Activated T-cell treated with anti-CD3 and anti-CD28 coated beads, Interleukin-2, amount 50 U/mL, for 72 hours (primary cell): ENCODE measurements at places on chromosomes 2 and 18.
A peak's percentile ranks its signal among the peaks of the same experiment; 100 is the strongest.

GRCh38 chr2:98753801-98754200 is 22.9 kb upstream of the MGAT4A start:
- no peaks in the 10 kb centered on the region for H3K27me3 ChIP-seq
- no peak for DNase-seq
- peaks cover 26% of the 10 kb centered on the region for H3K4me1 ChIP-seq
- H3K27ac ChIP-seq, result no peak overlapping the region

GRCh38 chr2:54015798-54016699 is 45.3 kb upstream of the PSME4 start:
- H3K4me1 ChIP-seq, result peaks cover 26% of the 10 kb centered on the region
- H3K27me3 ChIP-seq, result no peaks in the 10 kb centered on the region
- no peak overlapping the region for H3K4me3 ChIP-seq
- DNase-seq, result no peak
- H3K27ac ChIP-seq, result no peak overlapping the region

DNA sequence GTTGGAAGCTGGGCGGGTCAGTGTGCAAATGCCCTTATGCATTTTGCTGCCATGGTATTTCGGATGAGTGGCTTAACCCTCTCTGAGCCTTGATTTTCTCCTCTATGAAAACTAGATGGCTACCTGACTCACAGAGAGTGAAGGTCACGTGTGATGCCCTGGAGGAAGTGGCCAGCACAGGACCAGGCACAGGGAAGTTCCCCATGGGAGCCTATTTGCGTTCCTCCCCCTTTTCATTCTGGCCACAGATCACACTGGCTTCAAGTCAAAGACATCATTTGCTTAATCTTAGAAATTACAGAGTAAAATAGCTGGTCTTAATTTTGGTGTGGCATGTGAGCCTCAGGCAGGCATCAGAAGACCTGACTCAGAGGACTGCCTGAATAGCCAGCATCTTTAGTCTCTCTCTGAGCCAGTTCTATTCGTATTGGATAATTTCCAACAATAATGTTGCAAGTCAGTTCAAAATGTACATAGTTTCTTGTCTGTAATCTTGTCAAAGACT is 57.6 kb upstream of the CD302 start:
- DNase-seq, result no peak
- H3K27me3 ChIP-seq, result no peaks in the 10 kb centered on the region
- peak overlapping the region; percentile 7 for H3K27ac ChIP-seq
- H3K4me3 ChIP-seq, result no peak overlapping the region
- peaks cover 20% of the 10 kb centered on the region for H3K36me3 ChIP-seq

- H3K27me3 ChIP-seq, result no peaks in the 10 kb centered on the region
- no peak overlapping the region for H3K4me3 ChIP-seq
- no peak for DNase-seq
- H3K4me1 ChIP-seq, result no peaks in the 10 kb centered on the region
These were observed 208.5 kb upstream of the FN1 start for GRCh38 chr2:215644233-215644897.

GRCh38 chr2:216043949-216044348 is 30.6 kb upstream of the MREG start:
- H3K4me3 ChIP-seq, result no peak overlapping the region
- peaks cover 5% of the 10 kb centered on the region for H3K36me3 ChIP-seq
- no peak for DNase-seq
- H3K4me1 ChIP-seq, result no peaks in the 10 kb centered on the region

DNA sequence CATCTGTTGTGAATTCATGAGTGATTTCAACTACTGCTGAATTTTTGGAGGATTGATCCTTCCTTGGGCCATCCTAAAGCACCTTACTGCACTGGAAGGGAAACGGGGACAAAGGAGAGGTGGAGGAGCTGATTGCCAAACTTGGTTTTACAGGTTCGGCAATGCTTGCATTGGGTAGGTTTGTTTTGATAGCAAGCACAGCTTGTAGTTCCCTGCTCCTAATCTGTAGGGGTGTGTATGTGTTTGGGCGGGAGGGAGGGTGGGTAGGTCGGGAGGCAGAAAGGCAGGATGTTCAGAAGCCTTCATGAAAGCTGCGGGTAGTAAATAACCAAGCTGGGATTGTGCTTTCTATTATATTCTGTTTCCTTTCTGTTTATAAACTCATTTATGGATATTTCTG is 24.6 kb downstream of the PHLPP1 start:
- no peak overlapping the region for H3K27ac ChIP-seq
- H3K4me1 ChIP-seq, result peaks cover 22% of the 10 kb centered on the region
- DNase-seq, result no peak
- H3K27me3 ChIP-seq, result no peaks in the 10 kb centered on the region
- H3K36me3 ChIP-seq, result no peaks in the 10 kb centered on the region
- H3K4me3 ChIP-seq, result no peak overlapping the region

- no peak overlapping the region for H3K27ac ChIP-seq
- no peaks in the 10 kb centered on the region for H3K27me3 ChIP-seq
- no peaks in the 10 kb centered on the region for H3K4me1 ChIP-seq
- no peak for DNase-seq
- no peaks in the 10 kb centered on the region for H3K36me3 ChIP-seq
These were observed 12.5 kb downstream of the SERPINB7 start for GRCh38 chr18:63787673-63788072.

DNA sequence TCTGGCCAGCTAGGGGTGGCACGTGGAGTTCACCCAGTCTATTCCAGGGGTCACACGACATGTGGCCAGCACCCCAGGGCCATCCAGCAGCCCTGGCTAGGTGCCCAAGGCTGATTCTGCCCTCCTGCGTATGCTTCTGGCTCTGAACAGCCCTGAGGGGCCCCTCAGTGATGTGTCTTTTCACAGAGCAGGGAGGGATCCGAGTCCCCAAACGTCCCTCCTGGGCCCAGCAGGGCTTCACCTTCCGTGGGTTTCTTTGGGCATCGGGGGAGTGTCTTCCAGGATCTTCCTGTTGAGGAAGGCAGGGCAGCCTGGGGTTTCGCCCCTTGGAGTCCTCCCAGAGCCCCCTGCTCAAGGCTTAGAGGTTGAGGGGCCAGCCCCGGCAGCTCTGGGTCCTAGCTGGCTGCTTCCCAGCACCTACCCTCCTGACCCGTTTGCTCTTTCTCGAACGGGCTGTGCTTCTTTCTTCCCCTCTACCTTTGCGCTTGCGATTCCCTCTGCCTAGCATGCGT is 165.9 kb downstream of the DYSF start:
- H3K4me3 ChIP-seq, result no peak overlapping the region
- no peak overlapping the region for H3K27ac ChIP-seq

DNA sequence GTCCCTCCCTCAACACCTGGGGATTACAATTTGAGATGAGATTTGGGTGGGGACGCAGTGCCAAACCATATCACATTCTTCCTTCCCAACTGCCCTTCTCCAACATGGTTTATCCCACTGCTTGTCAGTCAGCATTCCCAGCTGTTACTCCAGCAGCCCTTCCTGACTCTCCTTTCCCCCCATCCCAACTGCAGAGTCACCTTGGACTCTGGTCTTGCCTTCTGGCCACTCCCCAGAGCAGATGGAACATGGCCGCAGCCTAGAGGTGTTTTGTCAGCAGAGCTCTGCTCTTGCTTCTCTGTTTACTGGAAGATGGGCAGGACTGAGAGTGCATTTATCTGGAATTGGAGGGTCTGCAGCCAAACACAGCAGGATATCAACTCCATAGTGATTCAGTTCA is 51.2 kb upstream of the MEX3C start:
- H3K4me3 ChIP-seq, result no peak overlapping the region
- peaks cover 19% of the 10 kb centered on the region for H3K27me3 ChIP-seq
- DNase-seq, result no peak
- H3K36me3 ChIP-seq, result no peaks in the 10 kb centered on the region

DNA sequence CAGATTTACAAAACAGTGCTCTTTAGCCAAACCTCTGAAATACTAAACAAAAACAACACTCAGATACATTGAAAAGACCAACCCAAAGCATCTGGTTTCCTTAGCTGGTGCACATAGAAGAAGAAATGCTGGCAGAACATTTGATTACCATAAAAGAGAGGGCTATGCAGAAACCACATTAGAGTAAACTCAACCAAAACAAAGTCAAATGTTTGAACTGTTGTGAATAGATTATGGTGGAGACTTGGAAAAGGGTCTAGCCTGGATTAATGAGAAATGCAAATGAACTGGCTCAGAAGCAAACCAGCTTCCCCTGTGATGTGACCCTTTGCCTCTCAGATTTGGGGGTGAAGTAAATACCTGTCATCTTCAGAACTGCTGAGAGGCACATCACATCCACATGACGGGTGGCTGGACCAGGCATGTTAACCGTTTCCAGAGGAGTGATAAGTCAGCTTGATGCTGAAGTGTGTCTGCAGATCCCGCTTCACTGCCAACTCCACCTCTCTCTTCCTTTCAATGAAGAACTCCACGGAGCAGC is 153.0 kb downstream of the NRP2 start:
- DNase-seq, result no peak
- no peak overlapping the region for H3K27ac ChIP-seq
- peaks cover 4% of the 10 kb centered on the region for H3K4me1 ChIP-seq
- no peak overlapping the region for H3K4me3 ChIP-seq
- peaks cover 14% of the 10 kb centered on the region for H3K27me3 ChIP-seq

DNA sequence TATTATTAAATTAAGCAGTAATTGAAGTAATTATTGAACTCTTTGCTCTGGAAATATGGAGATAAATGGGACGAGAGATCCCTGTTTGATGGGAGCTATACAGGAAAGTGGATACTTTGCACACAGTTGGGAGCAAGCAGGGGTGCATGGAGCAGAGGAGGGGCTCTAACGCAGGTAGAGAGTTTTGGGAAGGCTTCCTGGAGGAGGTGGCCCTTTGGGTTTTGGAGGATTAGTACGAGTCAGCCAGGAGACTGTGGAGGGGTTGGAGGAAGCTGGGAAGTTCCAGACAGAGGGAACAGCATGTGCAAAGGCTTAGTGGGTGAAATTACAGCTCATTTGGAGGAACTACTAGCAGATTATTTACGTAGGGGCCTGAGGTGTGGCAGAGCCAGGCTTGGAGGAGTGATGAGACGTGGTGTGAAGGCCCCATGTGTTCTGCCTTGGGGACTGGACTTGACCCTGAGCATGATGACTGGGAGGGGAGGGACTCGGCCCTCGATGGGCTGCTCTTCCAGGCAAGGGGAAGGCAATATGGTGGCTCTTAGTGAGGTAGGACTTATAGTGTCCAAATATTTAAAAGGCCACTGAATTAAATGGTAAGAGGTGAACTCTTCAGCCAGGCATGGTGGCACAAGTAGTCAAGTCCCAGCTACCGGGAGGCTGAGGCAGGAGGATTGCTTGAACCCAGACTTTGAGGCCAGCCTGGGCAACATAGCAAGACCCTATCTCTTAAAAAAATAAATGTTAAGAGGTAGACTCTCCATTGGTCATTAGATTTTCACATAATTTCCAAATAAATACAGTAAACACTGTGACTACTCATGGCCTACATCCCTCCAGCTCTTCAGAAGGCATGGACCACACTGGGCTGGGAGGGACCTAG is 30.2 kb downstream of the GREB1 start:
- H3K4me1 ChIP-seq, result no peaks in the 10 kb centered on the region
- no peak overlapping the region for H3K27ac ChIP-seq
- H3K27me3 ChIP-seq, result peaks cover 12% of the 10 kb centered on the region
- no peak overlapping the region for H3K4me3 ChIP-seq
- H3K36me3 ChIP-seq, result no peaks in the 10 kb centered on the region
- DNase-seq, result no peak

DNA sequence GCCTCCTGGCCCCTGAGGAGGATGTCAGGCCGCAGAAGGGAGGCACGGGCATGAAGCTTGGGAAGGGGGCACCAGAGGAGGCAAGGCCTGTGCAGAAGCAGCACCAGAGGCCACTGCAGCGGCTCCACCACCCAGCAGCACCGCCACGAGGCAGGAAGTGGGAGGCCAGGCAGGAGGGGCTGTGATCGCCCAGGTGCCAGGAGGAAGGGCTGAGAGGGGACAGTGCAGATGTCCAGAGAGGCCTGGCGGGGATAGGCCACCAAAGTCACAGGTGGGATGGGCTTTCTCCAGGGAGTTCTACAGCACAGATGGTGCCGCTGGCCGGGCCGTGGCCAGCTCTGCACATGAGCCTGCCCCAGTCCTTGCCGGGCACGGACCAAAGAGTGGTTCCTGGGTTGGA is 6.0 kb upstream of the ALPI start:
- no peaks in the 10 kb centered on the region for H3K36me3 ChIP-seq
- H3K27ac ChIP-seq, result no peak overlapping the region
- no peak for DNase-seq
- no peaks in the 10 kb centered on the region for H3K4me1 ChIP-seq

- H3K4me1 ChIP-seq, result peaks cover 26% of the 10 kb centered on the region
- no peak for DNase-seq
- H3K4me3 ChIP-seq, result peak overlapping the region; percentile 77
- H3K27ac ChIP-seq, result no peak overlapping the region
- peaks cover 86% of the 10 kb centered on the region for H3K27me3 ChIP-seq
- peaks cover 2% of the 10 kb centered on the region for H3K36me3 ChIP-seq
These were observed 10.9 kb upstream of the HOXD1 start for GRCh38 chr2:176177580-176178037.

DNA sequence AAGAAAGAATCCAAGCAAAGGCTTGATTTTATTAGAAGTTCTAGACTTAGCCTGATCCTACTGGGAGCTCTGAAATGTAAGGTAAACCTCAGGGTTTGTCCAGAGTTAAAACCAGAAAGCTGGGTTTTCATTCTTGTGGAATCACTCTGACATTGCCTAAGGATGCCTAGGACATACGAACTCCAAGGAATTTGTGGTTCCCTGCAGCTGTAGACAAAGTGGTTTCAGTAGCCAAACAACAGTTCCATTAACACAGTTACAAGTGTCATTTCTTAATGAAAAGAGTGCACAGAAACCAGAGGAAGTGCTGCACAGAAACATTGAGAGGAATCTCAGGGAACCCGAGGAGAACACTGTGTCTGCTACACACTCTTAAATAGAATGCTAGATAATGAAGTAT is 221.4 kb upstream of the ST6GAL2 start:
- no peaks in the 10 kb centered on the region for H3K36me3 ChIP-seq
- H3K27me3 ChIP-seq, result no peaks in the 10 kb centered on the region
- H3K27ac ChIP-seq, result no peak overlapping the region
- no peak for DNase-seq
- H3K4me3 ChIP-seq, result no peak overlapping the region
- H3K4me1 ChIP-seq, result no peaks in the 10 kb centered on the region
